Activated CD4-positive, alpha-beta T cell treated with anti-CD3 and anti-CD28 coated beads for 1 hour (primary cell): ENCODE measurements at places on chromosomes 6 and 20.

GRCh38 chr6:37049758-37050044, 44.2 kb downstream of the FGD2 start:
- no peak for DNase-seq

GRCh38 chr6:160678744-160679401, 14.8 kb upstream of the LPA start:
- no peak for DNase-seq

GRCh38 chr6:11258260-11259237, 26.1 kb upstream of the NEDD9 start:
- DNase-seq, result no peak

- no peak for DNase-seq
Measured at GRCh38 chr20:689947-690346, 14.3 kb upstream of the SCRT2 start.
